Hippocampal formation (tissue), 2 donors: ENCODE measurements at places on chromosomes 12 and 14.
A peak's percentile ranks its signal among the peaks of the same experiment; 100 is the strongest.

- peak; percentile 19 for DNase-seq
These were observed 8.7 kb downstream of the NGDN start for GRCh38 chr14:23478109-23478759.

- no peak for DNase-seq
These were observed 161.1 kb upstream of the FBXO33 start for GRCh38 chr14:39593377-39593776.

DNA sequence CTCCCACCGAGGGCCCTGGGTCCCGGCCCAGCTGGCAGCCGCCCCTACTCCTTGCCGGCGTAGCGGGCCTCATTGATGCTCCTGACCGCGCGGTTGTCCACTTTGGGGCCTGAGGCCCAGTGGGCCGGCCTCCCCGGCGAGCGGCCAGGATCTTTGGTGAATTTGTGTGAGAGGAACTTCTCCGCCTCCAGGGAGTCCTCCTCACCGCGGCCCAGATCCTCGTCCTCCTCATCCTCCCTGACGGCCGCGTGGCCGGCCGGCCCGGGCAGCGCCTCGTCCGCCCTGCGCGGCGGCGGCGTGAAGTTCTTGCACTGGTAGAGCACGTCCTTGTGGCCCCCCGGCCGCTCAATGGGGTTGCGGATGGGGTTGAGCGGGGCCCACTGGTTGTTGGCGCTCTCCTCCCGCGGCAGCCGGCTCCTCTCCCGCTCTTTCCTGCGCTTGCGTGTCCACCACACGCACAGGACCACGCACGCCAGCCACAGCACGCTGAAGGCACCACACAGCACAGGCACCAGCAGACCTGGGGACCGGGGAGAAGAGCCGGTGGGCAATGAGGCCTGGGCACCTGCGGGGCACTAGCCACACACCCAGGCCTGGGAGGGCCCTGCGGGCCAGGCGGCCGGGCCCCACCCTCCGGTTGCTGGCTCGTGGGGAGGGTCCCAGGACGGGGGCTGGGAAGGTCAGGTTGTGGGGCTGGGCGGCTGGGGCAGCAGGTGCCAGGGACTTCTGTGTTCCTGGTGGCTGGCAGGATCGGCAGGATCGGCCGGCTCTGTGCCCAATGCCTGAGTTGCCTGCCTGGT, 25.7 kb downstream of the JAG2 start:
- no peak for DNase-seq

- no peak for DNase-seq
These were observed 2.0 kb downstream of the PRKAB1 start for GRCh38 chr12:119669744-119670472.

- DNase-seq, result peak; percentile 72
These were observed 8.9 kb downstream of the ANG start for GRCh38 chr14:20697273-20698017.

- DNase-seq, result no peak
These were observed 46.1 kb upstream of the SYT1 start for GRCh38 chr12:78818487-78818886.

DNA sequence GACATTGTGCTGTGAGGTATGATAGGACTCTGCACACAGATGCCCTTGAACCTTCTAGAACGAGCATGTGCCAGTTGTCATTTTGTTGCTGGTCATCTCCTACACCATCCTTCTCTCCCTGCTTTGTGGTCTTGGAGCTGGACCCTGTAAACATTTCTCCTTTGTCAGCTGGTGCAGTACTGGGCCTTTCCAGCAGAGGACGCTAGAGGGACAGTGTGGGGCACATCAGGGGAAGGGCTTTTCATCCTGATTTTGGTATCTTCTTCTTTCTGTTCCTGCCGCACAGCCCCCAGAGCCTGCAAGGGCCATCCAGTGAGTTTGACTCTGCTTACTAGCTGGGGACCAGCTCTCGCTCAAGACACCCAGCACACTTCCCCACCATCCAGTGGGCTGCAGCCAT, 484.6 kb downstream of the AACS start:
- no peak for DNase-seq

DNA sequence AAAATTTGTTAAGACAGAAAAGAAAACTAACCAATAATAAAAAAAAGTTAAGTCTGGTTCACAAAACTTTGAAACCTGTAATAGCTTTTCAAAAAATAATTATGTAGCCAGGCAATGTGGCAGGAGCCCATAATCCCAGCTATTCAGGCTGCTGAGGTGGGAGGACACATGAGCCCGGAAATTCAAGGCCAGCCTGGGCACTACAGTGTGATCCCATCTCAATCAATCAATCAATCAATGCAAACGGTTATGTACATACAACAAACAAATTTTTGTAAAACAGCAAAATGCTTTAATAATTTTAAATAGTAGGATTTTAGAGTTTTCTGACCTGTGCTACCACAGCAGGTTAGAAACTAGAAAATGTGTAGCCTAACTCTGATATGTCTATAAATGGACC, 152.4 kb downstream of the MED13L start:
- DNase-seq, result no peak

DNA sequence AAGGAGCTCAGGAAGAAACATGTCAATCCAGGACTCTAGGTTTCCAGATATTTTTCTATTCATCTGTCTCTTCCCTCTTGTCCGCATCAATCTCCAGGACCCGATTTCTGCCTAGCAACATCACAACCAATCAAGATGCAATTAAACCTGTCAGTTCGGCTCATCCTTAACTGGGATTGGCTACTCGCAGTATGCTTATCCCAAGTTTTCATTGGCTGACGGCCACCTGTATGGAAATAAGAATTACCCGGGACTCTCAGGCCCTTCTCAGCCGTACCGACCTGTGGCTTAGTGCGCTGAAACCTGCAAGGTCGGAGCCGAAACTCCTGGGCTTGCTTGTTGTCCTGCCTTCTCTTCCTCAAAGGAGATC, 20.4 kb upstream of the ATP5MC2 start:
- peak; percentile 91 for DNase-seq

- DNase-seq, result no peak
These were observed 22.2 kb upstream of the GPR132 start for GRCh38 chr14:105087308-105087962.

DNA sequence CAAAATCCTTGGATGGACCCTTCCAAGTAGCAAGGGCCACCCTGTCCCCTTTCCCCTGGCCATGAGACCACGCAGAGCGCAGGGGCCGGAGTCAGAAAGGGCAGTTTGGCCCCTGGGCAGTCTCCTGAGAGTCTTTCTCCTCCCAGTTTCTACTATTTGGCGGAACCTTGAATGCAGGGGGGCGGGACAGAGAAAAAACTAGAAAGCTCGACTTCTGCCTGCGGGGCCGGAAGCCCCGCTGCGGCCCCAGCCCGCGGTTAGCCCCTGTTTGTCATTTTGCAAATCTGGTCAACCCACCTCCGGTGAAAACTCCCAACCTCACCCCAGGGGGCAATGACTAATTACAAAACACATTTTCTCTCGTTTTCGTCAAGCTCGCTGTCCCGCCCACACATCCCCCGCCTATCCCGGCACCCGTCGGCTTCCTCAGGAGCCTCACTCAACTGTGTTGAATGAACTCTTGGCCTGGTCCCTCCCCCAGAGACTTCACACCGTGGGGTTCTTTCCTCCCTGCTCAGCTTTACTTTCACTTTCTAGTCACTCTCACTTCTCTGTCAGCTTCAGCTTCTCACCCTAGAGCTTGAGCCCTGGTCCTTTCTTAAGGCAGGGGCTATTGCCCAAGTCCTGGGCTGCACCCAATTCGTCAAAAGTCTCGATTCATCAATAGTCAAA, 66.7 kb downstream of the IRF2BPL start:
- peak; percentile 44 for DNase-seq

DNA sequence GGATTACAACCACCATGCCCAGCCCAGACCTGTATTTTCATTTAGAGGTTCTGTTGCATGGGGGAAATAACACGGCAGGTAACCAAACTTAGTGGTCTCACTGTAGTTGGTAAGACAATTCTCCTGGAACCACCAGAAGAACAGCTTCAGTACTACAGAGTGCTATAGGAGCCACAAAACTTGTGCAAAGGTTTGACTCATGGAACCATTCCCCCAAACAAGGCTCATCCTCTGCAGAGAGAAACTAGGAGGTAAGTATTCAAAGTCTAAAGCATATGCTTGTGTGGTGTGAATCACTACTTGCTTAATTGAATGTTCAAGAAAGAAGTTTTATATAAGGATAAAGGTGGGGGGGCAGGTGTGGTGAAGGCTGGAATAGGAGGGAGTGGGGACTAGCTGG, 58.7 kb downstream of the GNS start:
- no peak for DNase-seq

DNA sequence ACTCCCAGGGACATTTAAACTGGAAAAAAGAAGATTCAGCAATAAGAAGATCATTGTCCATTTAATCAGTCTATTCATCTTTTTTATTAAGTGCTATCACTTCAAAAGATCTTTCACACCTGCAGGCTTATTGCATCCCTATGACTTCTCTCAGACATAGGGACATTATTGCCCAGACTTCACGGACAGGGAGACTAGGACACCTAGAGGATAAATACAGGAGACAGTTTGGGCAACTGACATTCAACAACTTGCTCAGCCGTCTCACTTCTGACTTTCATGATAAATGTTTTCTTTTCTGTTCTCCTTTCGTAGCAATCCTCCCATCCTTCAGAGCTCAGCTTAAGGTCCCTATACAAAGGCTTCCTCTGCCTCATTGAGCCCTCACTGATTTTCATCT, 84.3 kb downstream of the TMEM30B start:
- no peak for DNase-seq

GRCh38 chr12:62604871-62605270, 138.2 kb downstream of the MON2 start:
- no peak for DNase-seq

GRCh38 chr12:59972905-59973304, 377.1 kb downstream of the SLC16A7 start:
- no peak for DNase-seq

GRCh38 chr12:42458575-42458974, 131.0 kb downstream of the PRICKLE1 start:
- no peak for DNase-seq
